ENCODE measurements at places on chromosomes 12 and 14.

GRCh38 chr14:24145219-24145618, 1.2 kb downstream of the PSME2 start:
- no peak for DNase-seq

DNA sequence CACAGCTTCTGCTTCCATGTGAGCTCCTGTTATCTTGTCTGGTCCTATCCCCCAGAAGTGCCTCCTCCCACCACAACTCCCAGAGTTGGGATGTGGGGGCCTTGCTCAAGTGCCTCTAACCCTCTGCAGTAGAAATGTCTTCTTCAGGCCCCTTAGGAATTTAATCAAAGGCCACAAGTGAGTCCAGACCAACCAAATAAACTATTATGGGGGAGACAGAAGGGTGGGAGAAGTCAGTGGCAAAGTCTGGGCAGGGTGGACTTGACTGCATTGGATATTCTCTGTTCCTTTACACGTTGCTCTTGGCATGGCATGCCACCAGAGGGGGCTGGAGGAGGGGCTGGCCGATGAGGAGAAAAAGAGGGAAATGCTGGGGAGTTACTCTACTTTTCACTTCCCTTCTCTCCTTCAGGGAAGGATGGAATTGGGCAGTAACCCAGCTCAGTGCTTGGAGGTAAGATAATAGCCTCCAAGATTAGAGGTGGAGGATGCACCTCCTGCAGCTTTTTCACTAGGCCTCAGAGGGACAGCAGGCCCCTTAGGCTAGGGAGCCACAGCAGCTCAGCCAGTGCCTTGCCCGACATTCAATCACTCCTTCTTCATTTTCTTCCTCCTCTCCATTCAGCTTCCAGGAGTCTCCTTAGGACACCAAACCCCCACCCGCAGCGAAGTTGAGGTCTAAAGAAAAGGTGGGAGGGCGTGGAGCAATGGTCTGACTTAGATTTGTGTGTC, 1.2 kb upstream of the AP1G2 start:
- no peak for DNase-seq

DNA sequence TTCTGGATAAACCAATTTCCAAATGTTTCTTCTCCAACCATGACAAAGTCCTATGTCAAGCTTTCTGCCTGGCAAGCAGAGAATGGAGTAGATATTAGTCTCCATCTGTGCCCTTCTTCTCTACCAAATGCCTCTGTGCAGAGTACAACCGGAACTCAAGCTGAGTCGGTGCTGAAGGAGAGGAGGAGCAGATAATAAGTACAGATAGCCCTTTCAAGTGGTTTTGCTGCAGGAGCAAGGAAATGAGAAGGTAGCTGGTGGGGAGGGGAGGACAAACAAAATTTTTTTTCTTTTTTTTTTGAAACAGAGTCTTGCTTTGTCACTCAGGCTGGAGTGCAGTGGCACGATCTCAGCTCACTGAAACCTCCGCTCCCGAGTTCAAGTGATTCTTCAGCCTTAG, 14.2 kb upstream of the HELB start:
- DNase-seq, result no peak

GRCh38 chr12:91746976-91747375, 398.7 kb downstream of the BTG1 start:
- no peak for DNase-seq

DNA sequence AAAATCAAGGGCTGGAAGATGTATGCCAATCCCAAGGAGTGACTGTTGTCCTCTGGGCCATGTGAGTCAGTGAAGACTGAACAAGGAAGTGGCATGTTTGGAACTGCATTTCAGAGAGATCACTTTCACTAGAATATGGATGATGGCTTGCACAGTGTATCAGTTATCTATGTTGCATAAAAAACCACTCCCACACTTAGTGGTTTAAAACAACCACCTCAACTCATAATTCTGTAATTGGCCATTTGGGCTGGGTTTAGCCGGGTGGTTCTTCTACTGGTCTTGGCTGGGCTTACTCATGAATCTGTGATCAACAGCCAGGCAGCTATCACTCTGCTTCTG, 15.4 kb downstream of the BDKRB1 start:
- no peak for DNase-seq

GRCh38 chr14:80055667-80056496, 155.4 kb downstream of the DIO2 start:
- DNase-seq, result peak; percentile 79

- DNase-seq, result peak; percentile 54
Measured at GRCh38 chr12:69553628-69554248, 31.5 kb upstream of the CCT2 start.

DNA sequence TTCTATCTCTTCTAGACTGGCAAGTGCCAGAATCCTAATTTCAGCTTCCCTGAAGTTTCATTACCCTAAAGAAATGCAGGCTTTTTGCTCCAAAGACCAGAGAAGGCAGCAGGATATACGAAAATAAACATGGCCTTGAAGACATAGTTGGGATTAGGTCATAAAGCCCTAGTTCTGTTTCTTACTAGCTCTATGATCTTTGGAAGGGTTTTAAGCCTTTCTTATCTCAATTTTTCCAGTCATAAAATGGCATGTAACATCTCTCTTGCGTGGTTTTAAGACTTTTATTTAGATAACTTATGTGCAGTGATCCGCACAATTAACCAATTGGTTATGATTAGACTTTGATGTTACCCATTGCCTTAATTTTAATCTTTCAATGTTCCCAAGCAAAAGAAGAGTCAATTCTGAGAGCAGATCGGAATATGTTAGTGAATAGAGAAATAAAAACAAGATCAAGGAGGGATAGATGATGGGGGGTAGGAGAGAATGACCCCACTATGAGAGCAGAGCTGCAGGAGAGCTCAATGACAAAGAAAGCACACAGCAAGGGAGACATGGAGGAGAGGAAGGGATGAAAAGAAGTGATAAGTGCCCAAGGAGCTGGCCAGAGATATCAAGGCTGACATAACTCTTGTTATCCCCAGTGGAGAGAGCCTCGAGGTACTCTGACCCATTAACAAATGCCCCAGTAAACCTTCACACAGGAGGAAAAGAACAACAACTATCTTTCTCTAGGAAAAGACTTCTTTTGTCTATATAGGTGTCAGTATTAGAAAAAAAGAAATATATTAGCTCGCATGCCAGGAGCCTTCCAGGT, 53.0 kb upstream of the ANP32D start:
- DNase-seq, result no peak

DNA sequence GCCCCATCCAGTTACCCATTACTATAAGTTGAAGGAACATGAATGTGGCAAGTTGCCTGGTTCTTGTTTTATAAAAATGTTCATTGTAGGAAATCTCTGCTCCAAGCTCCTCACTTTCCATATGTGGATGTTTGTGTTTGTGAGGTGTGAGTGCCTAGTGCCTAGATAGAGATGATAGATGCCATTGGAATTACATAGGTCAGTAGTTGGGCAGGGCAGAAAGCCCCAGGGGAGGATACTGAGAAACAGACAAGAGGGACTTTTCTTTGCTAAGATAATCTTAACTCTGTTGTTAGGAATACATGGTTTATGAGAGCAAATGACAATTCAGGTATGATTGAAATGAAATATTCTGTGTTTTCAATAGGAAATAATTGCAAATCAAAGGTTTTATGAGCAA, 226.3 kb upstream of the GRIP1 start:
- no peak for DNase-seq

GRCh38 chr14:43803076-43803689, 703.9 kb downstream of the FSCB start:
- DNase-seq, result no peak
